ENCODE measurements at places on chromosomes 12 and 14. TPM values are rescaled to one million over a fixed set of nuclear protein-coding genes. Genes with fewer than 3 reads are reported as not detected.

Gene SYNDIG1L
- not detected for total RNA-seq

Gene FOXG1
- total RNA-seq: not detected

Gene AQP2
- not detected for total RNA-seq

Gene CLEC1B
- not detected for total RNA-seq

Gene GYS2
- not detected for total RNA-seq

Gene FAM186B
- 0.28 TPM for total RNA-seq

Gene TPCN1
- total RNA-seq: 2.5 TPM

Gene HOXC5
- total RNA-seq: not detected

Gene ASCL1
- total RNA-seq: not detected

Gene CLEC12A
- not detected for total RNA-seq

Gene WASHC3
- 87.1 TPM for total RNA-seq

Gene KCNH3
- not detected for total RNA-seq

Gene CLEC9A
- total RNA-seq: not detected

Gene PLEKHD1
- not detected for total RNA-seq

Gene SLC4A8
- total RNA-seq: 5.2 TPM

Gene CIROP
- 0.28 TPM for total RNA-seq

Gene INSM2
- not detected for total RNA-seq

Gene KRT71
- not detected for total RNA-seq

Gene RAB2B
- 26.2 TPM for total RNA-seq

Gene P2RX2
- not detected for total RNA-seq
